ENCODE measurements at places on chromosomes 16 and 17. TPM values are rescaled to one million over a fixed set of nuclear protein-coding genes. Genes with fewer than 3 reads are reported as not detected.

EPX gene
- not detected for total RNA-seq

CSHL1 gene
- total RNA-seq: not detected

MTHFSD gene
- 16.0 TPM for total RNA-seq

KIAA0513 gene
- total RNA-seq: 19.0 TPM

MPP2 gene
- total RNA-seq: 2.0 TPM

HAS3 gene
- total RNA-seq: 0.66 TPM
